ENCODE measurements at places on chromosomes 1 and 21. TPM values are rescaled to one million over a fixed set of nuclear protein-coding genes. Genes with fewer than 3 reads are reported as not detected.

LY9 gene
- total RNA-seq, result 11.6 TPM

SLC25A34 gene
- total RNA-seq, result 0.48 TPM

EFCAB7 gene
- total RNA-seq, result 12.5 TPM

TLR5 gene
- 23.8 TPM for total RNA-seq

ZYG11A gene
- 0.48 TPM for total RNA-seq

FCAMR gene
- total RNA-seq, result 2.2 TPM

SAMSN1 gene
- total RNA-seq, result 14.0 TPM

LHX8 gene
- total RNA-seq, result 1.7 TPM

SGIP1 gene
- 4.3 TPM for total RNA-seq

S100A7A gene
- total RNA-seq, result 2.9 TPM

DUSP10 gene
- total RNA-seq, result 9.4 TPM

KRTAP13-2 gene
- total RNA-seq, result 1.2 TPM

CENPF gene
- total RNA-seq, result 16.9 TPM

DNA sequence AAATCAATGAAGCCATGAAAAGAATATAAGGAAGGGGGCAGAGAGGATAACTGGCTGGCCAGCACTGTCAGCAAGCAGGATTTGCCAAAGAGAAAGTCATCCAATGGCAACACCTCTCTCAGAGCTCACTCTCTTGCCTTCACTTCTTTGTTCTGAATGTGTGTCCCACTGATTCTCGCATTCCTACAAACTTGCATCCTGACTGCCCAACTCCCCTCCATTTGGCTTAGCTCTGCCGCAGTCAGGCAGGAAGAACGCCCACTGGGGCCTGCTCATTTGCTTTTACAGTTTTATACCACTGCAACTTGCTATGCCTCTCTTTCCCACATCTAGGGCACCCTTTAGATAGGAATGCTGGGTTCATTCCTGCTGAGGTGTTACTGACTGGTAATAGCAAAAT is 364.2 kb upstream of the ST6GALNAC5 start:
- no peak for DNase-seq

- DNase-seq, result no peak
Measured at GRCh38 chr1:228236744-228237143, 28.9 kb downstream of the OBSCN start.

- DNase-seq, result peak; percentile 93
Measured at GRCh38 chr1:234755449-234755863, 145.5 kb upstream of the IRF2BP2 start.

GRCh38 chr1:27548136-27548853 is 55.6 kb downstream of the AHDC1 start:
- DNase-seq, result no peak

DNA sequence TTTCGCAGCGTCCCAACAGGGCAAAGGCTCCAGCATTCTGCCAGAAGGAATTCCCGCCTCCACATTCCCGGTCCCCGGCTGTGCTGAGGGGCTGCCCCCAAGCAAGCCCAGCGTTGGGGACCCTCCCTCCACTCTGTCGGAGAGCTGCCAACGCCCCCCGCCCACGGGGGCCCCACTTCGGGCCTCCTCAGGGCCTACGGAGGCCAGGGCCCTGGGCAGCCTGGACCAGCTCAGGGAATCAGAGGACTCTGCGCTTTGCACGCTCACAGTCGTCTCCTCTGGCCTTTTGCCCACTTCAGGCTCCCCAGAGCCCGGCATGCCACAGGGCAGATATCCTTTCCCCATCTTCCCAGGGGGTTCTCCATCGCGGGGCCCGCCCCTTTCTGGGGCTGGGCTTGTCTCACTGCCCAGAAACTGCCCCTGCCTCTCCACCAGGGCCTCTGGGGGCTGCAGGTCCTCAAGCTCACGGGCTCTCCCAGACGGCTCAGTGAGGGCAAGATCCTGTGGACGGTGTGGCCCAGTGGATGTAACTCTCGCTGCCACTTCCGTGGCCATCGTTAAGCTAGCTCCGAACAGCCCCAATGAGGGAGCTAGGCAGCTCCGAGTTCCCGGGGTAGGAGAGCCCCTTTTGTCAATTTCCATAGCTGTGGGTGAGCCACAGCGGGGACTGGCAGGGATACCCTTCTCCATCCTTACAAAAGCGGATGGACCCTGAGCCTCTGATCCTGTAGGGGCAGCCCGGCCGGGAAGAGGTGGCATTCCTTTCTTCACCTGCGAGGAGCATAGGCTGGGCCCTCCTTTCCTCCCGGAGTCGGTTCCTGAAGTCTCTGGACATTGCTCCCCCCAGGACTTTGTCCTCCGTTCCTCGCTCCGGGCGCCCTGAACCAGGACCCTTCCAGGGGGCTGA is 2.8 kb downstream of the ITPKB start:
- peak; percentile 58 for DNase-seq

DNA sequence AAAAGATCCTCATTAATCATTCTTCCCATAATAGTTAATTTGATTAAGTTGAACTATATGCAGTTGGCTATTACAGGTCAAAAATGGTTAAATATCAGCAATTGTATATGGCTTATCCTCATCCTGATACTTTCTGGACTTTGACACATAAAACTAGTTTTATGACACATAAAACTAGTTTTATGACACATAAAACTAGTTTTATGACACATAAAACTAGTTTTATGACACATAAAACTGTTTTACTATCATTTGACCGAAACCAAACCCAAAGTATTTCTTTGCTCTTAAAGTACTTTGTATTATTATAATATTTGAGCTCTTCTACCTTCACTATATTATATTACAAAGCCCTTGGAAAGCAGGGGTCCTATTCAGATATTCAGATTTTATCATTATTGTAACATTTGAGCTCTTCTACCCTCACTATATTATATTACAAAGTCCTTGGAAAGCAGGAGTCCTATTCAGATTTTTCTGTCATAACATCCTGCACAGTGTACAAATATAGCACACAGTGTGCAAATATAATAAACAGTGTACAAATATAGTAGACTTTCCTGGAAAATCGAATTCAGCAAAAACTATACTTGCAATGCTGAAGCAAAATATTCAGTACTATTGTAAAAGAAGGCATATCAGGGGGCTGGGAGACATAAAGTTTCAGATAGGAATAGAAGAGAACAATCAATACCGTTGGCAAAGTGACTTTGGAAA is 53.0 kb downstream of the NVL start:
- no peak for DNase-seq

DNA sequence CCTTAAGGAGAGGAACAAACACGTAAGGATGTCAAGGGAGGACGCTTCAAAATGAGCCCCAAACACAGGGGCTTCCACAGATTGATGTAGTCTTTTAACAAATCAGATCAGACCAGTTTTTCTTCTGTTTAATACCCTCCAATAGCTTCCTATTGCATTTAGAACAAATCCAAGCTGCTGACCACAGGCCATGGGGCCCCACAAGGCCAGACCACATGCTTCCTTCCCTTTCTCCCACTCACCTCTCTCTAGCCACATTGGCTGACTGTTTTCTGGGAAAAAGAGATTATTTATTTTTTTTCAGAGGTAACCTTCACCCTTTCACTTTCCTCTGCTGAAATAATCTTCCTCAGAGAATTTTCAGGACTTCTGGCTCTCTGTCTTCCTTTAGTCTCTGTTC is 380.6 kb downstream of the SIPA1L2 start:
- no peak for DNase-seq

DNA sequence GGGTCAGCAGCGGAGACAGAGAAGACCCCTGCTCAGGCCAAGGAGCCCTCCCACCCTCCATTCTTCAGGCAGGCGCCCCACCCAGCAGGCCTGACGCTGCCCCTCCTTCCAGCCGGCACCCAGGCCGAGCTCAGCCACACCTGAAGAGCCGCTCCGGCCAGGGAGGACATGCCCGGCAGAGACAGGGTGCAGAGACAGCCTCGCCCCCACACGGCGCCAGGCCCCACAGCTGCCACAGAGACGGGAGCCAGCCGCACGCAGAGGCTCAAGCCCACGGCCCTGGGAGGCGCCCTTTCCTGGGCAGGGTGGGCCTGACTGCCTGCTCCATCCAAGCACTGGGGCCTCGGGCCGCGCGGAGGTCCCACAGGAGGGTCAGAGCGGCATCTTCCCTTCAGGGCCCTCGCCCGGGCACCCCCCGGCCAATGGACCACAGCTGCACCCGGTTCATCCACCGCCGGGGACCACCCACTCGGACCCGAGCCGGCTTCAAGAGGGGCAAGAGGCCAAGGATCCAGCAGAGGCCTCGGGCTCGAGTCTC is 5.2 kb downstream of the TTLL10 start:
- no peak for DNase-seq

DNA sequence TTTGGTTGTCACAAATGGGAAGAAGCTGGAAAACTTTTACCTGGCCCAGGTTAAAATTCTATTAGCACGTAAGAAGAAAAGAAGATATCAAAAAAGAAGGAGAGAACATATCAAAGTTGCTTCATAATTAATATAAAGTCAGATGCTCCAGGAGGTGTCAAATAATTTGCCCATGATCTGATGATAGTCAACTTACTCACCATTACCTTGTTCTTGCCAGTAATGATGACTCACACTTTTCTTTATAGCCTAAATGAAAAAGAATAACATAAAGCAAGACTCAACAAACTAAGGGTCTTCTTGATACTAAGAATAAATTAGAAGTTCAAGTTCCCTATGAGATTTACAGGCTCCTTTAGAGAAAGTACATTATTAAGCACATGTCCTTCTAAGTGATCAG is 580.4 kb downstream of the TTLL7 start:
- DNase-seq, result no peak

DNA sequence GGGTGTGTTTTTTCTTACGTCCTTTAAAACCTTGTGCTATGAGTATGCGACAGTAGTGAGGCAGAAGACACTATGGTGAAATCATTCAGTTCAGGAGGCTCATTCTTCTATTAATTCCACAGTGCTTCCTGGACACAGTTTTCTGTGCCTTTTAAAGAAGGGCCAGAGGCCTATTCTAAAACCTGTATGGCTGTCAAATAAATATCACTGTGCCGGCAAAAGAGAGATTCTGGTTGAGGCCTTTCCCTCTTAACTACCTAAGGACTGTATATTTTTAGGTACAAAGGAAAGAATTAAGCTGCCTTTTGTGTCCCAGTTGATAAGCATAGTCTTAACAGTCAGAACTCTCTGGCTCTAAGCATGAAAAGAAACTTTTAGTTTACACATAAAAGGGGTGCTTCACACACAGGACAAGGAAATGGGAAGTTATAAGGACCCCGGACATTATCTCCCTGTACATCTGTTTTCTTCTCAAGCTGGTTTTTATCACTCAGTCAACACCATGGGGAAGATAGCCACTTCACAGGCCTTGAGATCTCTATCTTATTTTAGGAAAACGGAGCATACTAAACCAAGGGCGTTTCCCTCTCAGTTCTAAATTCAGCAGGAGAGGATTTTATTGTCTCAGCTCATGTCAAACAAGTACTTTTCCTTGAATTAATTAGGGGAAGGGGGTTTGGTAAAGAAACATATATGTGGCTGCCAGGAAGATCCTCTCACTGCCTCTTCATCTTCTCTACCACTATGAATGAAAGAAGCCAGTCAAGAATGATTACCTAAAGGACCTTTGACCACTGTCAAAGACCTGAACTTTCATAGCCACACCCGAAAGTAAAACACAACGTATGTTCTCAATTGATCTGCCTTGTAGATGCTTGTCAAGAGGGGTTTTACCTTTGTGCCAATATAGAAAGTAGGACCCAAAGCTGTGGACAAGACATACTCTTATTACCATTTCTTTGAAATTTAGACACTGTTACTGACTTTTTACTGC is 71.4 kb upstream of the HSPA13 start:
- DNase-seq, result no peak

- DNase-seq, result no peak
Measured at GRCh38 chr1:167532375-167532774, 14.0 kb upstream of the CD247 start.

- peak; percentile 88 for DNase-seq
Measured at GRCh38 chr21:27700974-27701614, 734.2 kb upstream of the ADAMTS5 start.

- DNase-seq, result no peak
Measured at GRCh38 chr1:239735111-239735510, 348.7 kb downstream of the CHRM3 start.

GRCh38 chr1:31218705-31219104 is 21.0 kb downstream of the NKAIN1 start:
- no peak for DNase-seq

GRCh38 chr1:154913273-154913672 is 23.2 kb downstream of the PMVK start:
- no peak for DNase-seq

DNA sequence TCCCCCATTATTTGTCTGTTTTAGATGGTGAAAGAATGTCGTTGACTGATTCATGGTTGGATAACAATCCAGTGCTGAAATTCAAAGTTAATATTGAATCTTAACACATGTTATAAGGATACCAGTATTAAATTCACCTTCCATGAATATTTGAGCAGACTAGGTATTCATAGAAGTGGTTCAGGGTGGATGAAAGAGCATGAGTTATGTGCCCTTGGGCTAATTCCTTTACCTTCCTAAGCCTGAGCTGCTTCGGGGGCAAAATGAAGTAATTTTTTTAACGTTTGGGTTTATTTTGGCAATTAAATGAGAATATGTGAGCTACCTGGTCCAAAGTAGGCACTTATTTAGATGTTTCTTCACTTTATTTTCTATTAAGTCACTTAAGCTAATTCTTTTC is 2.7 kb upstream of the PLPPR5 start:
- no peak for DNase-seq

- DNase-seq, result no peak
Measured at GRCh38 chr1:110424699-110425611, 17.5 kb upstream of the LAMTOR5 start.

DNA sequence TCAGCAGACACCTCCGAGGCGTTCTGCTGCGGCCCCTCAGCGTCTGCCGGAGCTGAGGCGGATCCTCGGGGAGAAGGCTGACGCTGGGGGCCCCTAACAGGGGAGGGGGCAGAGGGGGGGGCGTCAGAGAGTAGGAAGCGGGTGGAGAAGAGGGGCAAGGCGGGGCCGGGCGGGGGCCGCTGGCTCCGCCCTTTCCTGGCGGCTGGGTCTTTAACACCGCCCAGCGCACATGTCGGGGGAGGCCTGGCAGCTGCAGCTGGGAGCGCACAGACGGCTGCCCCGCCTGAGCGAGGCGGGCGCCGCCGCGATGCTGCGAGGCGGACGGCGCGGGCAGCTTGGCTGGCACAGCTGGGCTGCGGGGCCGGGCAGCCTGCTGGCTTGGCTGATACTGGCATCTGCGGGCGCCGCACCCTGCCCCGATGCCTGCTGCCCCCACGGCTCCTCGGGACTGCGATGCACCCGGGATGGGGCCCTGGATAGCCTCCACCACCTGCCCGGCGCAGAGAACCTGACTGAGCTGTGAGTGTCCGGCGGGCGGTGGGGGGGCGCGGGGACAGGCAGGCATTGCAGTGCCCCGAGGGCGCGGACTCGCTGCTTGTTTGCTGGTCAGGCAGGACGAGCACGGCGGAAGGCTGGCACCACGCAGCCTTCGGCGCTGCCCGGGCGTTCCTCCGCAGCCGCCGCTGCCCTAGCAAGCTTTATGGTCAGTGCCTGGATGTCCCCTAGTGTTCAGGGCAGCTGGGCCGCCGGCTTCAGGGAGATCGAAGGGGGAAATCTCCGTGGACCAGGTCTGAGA is at the start of gene NTRK1:
TSS of gene NTRK1 (plus strand) at position 238 of the 796 bp plus-strand sequence. CDS start at position 308, 70 bp downstream.
- DNase-seq, result peak; percentile 60

GRCh38 chr1:225143001-225143400 is 213.5 kb downstream of the DNAH14 start:
- no peak for DNase-seq

- peak; percentile 64 for DNase-seq
Measured at GRCh38 chr1:58979086-58979485, 195.2 kb upstream of the JUN start.

GRCh38 chr1:1541956-1542765 is 1.7 kb upstream of the TMEM240 start:
- no peak for DNase-seq

- DNase-seq, result no peak
Measured at GRCh38 chr1:43878440-43878839, 55.2 kb upstream of the ARTN start.

GRCh38 chr1:107057197-107058133 is 991 bp downstream of the PRMT6 start:
- peak; percentile 62 for DNase-seq

- DNase-seq, result no peak
Measured at GRCh38 chr1:40982721-40983120, 3.2 kb downstream of the CTPS1 start.

Data from umbilical cord (tissue), 2 donors.